ENCODE measurements at places on chromosomes 1 and 21.
A peak's percentile ranks its signal among the peaks of the same experiment; 100 is the strongest.

GRCh38 chr1:205988585-205988995, 14.6 kb downstream of the RAB7B start:
- no peak for DNase-seq

DNA sequence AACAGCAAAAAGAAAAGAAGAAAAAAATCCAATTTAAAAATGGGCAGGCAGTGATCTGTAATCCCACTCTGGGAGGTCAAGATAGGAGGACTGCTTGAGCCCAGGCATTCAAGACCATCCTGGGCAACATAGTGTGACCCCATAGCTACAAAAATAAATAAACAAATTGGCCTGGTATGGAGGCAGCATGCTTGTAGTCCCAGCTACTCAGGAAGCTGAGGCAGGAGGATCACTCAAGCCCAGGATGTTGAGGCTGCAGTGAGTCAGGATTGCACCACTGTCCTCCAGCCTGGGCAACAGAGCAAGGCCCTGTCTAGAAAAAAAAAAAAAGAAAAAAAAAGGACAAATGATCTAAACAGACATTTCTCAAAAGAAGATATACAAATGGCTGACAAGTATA, 99.6 kb downstream of the EIF4G3 start:
- DNase-seq = no peak

GRCh38 chr1:229325853-229326487, 16.9 kb downstream of the CCSAP start:
- DNase-seq = no peak

GRCh38 chr1:210049616-210050015, 111.6 kb downstream of the SYT14 start:
- DNase-seq = no peak

DNA sequence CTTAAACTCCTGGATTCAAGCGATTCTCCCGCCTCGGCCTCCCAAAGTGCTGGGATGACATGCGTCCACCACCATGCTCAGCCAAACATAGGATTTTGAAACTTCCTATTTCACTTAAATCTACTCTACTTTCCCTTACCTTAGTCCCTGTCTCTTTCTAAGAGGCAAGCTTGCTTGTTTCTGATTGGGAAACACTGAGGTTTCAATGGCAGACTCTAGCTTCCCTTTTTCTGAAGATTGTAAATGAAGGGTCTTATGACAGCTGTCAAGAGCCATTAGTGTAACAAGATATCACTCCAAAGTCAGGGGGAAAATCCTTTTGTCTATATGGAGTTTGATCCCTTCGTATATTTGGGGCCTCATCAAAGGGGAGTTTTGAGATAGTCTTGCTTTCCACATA, 23.5 kb upstream of the LMO4 start:
- no peak for DNase-seq

DNA sequence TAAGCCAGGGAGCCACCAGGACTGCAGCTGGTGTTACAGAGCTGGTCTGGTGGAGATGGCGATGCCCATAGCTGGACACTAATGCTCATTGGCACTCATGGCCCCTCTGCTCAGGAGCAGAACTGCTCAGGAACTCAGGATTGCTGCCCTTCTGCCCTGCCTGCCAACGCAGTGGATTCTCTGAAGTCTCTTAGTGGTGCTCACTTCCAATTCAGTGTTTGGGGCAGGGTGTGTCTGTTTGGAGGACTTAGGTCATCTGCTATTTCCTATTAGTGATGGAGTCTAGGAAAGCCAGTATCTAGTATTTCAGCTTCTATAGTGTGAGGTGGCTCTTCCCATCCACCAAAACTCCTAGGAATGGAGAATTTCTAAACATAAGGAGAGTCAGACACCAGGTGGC, 29.1 kb downstream of the S100A10 start:
- DNase-seq = no peak

- DNase-seq = no peak
These were observed 5.8 kb upstream of the LAD1 start for GRCh38 chr1:201404722-201405483.

GRCh38 chr1:36829066-36829465, 205.2 kb downstream of the GRIK3 start:
- no peak for DNase-seq

DNA sequence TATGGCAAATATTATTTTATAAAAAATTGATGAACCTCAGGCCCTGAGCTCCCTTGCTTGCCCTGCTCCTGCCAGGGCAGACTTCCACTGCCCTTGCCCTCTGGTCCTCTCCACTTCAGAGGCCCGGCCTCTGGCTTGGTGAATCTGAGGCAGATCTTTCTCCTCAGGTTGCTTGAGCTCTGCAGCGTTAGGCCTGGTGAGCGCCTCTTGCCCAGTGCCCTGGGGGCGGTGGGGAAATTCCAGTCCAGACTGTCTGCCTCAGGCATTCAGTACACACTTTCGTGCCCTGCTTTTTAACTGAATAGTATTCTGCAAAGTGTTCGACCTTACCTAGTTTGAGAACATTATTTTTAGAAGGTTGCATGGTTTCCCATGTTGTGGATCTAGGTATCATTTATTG, 98.2 kb downstream of the PCBP3 start:
- DNase-seq = no peak

DNA sequence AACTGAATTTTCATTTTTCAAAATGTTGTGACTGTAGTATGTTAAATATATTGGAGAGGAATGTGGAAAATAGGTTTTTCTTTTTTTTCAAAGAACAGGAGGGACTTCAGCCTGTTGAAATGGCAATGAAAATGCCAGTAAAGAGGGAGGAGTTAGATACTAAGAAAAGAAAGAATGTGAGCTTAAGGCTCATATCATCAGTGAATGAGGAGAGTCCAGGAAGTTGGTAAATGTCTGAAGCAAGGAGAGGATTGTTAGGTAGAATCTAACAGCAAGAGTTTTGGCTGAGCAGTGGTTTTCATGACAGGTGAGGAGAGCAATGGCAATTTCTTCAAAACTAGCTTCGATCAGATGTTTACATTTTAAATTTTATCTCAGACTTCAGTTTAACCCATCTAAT, 43.0 kb downstream of the PLA2G4A start:
- DNase-seq = no peak

DNA sequence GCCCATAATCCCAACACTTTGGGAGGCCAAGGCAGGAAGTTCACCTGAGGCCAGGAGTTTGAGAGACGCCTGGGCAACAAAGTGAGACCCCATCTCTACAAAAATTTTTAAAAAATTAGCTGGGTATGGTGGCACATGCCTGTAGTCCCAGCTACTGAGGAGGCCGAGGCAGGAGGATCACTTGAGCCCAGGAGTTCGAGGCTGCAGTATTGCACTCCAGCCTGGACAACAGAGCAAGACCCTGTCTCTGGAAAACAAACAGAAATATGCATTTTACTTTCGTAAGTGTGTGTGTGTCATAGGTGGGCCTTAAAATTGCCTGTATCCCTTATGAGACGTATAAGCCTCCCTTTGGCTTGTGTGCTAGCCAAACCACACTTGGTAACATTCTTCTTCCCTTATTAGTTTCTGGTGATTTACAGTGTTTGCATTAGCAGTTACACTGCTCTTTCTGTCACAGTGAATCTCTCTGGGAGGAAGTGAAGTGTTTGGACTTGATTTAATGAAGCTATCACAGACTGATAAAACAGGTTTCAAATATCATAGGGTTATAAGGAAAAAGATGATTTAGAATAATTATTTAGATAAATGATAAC, 48.9 kb upstream of the KIF26B start:
- DNase-seq = no peak

GRCh38 chr1:208254376-208254775, 10.2 kb upstream of the PLXNA2 start:
- DNase-seq = no peak

- DNase-seq = no peak
These were observed 165.5 kb downstream of the CLIC6 start for GRCh38 chr21:34834290-34834689.

DNA sequence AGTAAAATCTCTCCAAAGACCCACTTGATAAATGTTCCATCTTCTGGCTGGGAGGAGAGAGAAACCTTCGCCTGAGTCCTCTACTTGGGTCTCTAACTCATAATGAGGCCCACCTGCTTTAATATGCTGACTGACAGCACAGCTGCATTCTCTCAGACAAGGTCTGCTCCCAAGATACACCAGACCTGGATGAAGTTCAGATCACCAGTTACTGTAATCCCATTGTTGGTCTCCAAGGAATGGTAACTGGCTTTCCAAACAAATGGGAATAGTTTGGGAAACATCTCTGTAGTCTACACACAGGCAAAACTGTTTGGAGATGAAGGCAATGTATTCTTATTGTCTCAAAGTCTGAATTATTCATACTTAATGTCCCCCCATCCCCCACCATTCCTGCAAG, 27.9 kb upstream of the COL24A1 start:
- DNase-seq = no peak

DNA sequence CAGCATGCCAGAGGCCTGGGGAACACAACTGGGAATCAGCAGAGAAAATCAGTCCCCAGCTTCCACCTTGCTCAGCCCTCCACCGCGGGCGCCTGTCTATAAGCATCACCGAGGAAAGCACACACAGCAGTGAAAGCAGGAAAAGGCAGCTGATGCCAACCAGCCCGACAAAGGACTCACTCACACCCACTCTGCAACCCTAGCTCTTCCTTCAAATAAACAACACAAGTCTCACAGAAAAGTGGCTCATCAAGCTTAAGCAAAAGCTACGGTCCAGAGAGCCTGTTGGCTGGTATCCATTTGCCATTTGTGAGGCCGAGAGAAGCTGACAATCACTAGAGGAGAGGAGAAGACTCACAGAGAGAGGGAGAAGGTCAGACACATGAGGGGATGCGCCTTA, 27.1 kb downstream of the MRAP start:
- no peak for DNase-seq

DNA sequence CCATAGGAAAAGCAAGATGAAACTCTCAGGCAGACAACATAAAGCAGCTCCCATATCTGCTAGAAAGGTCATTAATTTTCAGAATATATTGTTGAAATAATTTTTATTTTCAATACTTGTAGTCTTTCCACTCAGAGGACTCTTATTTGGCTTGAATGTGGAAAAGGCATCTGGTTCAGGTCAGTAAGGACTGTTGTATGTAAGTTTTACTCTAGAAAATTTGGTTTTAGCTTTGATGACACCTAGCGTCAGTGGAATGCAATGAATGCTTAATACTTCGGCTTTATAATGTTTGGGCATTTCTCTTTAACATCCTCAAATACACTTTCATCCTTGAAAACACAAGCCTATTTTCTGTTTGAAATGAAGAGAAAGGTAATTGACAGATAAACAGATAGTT, 63.3 kb downstream of the LRRC40 start:
- no peak for DNase-seq

GRCh38 chr1:6497215-6497866, 5.9 kb upstream of the PLEKHG5 start:
- DNase-seq = no peak

- DNase-seq = no peak
These were observed 241.3 kb downstream of the KCNT2 start for GRCh38 chr1:196366817-196367495.

DNA sequence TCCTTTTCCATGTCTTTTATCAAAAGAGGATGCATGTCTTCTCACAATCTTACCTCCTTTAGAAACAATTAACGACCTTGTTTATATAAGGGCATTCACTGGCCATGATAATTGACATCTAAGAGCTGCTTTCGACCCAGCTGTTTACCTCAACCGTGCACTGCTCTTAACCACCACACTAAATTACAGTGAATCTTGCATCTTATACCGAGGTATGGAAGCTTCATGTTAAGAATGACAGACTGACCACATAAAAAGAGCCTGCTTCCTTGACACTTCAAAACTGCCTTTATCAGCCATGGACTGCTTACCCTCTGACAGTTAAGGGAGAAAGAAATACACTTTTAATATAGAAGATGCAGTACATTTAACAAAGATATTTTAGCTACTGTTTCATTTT, 301.7 kb upstream of the LYPLAL1 start:
- no peak for DNase-seq

- DNase-seq = no peak
These were observed 65.5 kb upstream of the LAPTM5 start for GRCh38 chr1:30822966-30823581.

GRCh38 chr1:198160946-198161614, 4.3 kb downstream of the NEK7 start:
- DNase-seq = no peak

GRCh38 chr1:109615879-109616278, 3.5 kb downstream of the GNAT2 start:
- no peak for DNase-seq

DNA sequence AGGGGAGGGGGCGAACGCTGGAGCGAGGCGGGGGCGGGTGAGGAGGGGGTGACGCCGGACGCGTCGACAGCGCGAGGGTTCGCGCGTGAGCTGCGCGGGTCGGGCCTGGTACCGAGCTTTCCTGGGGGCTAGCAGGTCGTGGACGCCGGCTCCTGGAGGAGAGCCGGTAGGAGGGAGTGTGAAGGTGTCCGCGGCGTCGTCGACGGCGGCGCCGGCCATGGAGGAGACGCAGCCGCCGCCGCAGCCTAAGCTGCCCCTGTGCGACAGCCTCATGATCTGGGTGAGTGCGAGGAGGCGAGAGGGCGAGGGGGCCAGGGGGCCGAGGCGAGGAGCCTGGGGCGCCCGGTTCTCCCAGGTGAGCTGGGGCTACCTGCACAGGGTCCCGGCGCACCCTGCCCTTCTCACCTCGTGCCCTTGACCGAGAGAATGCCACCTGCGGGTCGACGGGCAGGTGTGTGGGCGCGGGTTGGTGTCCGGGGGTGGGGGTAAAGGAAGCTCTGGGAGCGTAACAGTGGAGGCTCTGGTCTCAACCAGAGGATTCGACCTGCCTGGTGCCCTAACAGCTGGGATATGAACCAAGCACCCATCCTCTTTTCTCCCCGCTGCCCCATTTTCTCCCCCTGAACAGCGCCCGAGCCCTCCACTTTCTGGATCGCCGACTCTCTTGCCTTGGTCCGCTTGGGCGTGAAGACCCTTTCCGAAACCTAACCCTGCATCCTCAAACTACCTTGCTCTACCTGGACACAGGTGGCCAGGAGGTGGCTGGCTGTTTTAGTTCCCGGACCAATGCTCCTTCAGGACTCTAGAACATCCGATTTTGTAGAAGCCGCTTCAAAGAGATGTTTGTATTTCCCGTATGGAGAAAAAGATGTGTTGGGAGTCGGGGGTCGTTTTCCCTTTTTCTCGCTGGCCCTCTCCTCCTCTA, at the start of gene HOOK1:
Gene HOOK1, plus strand, starts transcription at position 49 of the 925 bp plus-strand sequence. Its CDS starts 169 bp downstream, at position 218.
- DNase-seq = no peak

DNA sequence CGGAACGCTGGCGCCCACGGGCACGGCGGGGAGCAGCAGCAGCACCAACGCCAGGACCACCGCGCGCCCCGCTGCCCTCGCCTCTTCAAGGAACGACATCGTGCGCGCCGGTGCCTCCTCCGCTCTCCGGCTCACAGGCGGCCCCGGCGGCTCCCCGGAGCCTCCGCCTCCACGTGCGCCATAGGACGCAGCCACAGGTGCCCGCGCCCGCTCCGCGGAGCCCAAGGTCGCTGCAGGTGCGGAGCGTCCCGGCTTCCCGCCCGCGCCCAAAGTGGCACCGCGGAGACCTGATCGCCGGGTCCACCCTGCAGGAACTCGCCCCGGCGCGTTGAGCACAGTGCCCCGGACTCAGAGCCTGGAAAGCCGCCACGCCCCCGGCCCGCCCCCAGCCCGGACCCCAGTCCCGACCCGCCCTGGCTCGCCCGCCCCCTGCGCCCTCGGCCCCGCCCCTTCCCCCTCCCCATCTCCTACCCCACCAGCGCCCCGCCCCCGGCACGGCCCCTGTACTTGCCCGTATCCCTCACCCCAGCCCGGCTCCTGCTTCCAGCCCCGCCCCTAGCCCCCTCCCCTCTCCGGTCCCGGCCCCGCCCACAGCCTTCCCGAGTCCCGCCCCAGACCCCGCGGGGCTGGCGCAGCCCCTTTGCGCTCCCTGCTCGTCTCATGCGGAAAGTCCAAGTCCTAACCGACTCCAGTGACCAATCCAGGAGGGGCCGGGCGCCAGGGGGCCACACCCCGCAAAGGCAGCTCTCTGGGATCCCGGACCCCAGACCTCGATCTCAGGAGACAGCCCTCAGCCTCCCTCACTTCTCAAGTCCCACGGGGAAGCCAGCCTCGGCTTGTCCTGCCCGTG, at the start of gene MEGF6:
Gene MEGF6, minus strand, starts transcription at position 339 of the 850 bp plus-strand sequence. Its CDS starts 240 bp downstream, at position 99.
- DNase-seq = peak; percentile 44

All from omental fat pad (tissue), 4 donors.